Sciatic nerve (tissue), 2 donors: ENCODE measurements at places on chromosomes 2 and 18. TPM values are rescaled to one million over a fixed set of nuclear protein-coding genes. Genes with fewer than 3 reads are reported as not detected.

PTPRN gene
- total RNA-seq: 0.58 TPM

KCNE4 gene
- 7.3 TPM for total RNA-seq

NTSR2 gene
- total RNA-seq: not detected

DYNAP gene
- not detected for total RNA-seq

PASK gene
- 7.0 TPM for total RNA-seq

GKN1 gene
- total RNA-seq: not detected

ZBTB14 gene
- 16.7 TPM for total RNA-seq

LHCGR gene
- total RNA-seq: 12.4 TPM

G6PC2 gene
- total RNA-seq: not detected

SULT1C2 gene
- total RNA-seq: 3.3 TPM

MATN3 gene
- 8.8 TPM for total RNA-seq

TEX51 gene
- not detected for total RNA-seq

SGPP2 gene
- total RNA-seq: 0.53 TPM
